Left lung (tissue), 14 donors: ENCODE measurements at places on chromosomes 11 and 22.

GRCh38 chr11:75099635-75100034 lies 3.0 kb upstream of the OR2AT4 start:
- no peak overlapping the region for H3K27ac ChIP-seq
- no peak overlapping the region for H3K4me3 ChIP-seq
- H3K36me3 ChIP-seq: no peaks in the 10 kb centered on the region
- H3K4me1 ChIP-seq: no peaks in the 10 kb centered on the region
- H3K27me3 ChIP-seq: no peaks in the 10 kb centered on the region

- H3K4me3 ChIP-seq: no peak overlapping the region
- H3K27me3 ChIP-seq: no peaks in the 10 kb centered on the region
- no peaks in the 10 kb centered on the region for H3K36me3 ChIP-seq
- H3K4me1 ChIP-seq: peaks cover 40% of the 10 kb centered on the region
- no peak overlapping the region for H3K27ac ChIP-seq
- DNase-seq: no peak
Observed at GRCh38 chr11:67432655-67433349, 4.5 kb downstream of the RPS6KB2 start.

DNA sequence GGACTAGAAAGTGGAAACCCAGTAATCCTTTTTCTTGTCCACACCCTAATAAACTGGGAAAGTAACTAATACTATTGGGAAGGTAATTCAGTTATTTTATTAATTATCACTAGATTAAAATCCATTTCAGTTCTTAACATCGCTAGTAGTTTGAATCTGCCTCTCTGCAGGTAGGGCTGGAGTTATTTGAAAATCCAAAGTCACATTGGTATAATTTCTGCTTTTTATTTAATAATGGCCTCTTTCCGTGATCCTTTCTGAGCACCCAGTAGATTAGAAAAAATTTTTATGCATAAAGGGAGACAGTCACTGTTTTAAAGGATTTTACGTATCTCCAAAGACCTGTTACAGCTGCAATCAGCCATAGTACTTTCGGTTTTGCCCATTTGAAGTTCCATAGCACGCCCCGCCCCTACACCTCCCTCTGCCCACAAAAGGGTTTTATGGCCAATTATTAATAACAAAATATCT lies 605 bp upstream of the COPB1 start:
- no peaks in the 10 kb centered on the region for H3K27me3 ChIP-seq
- H3K36me3 ChIP-seq: no peaks in the 10 kb centered on the region
- H3K4me3 ChIP-seq: peak overlapping the region; percentile 64
- peak; percentile 64 for DNase-seq
- H3K27ac ChIP-seq: peak overlapping the region; percentile 81

- DNase-seq: no peak
- H3K27ac ChIP-seq: no peak overlapping the region
- H3K4me3 ChIP-seq: no peak overlapping the region
- peaks cover 7% of the 10 kb centered on the region for H3K4me1 ChIP-seq
Observed at GRCh38 chr22:39383841-39384625, 15.5 kb upstream of the TAB1 start.

GRCh38 chr11:14566331-14567063 lies 46.3 kb upstream of the PSMA1 start:
- H3K4me1 ChIP-seq: no peaks in the 10 kb centered on the region
- H3K27ac ChIP-seq: no peak overlapping the region
- no peaks in the 10 kb centered on the region for H3K27me3 ChIP-seq
- no peaks in the 10 kb centered on the region for H3K36me3 ChIP-seq
- no peak for DNase-seq

DNA sequence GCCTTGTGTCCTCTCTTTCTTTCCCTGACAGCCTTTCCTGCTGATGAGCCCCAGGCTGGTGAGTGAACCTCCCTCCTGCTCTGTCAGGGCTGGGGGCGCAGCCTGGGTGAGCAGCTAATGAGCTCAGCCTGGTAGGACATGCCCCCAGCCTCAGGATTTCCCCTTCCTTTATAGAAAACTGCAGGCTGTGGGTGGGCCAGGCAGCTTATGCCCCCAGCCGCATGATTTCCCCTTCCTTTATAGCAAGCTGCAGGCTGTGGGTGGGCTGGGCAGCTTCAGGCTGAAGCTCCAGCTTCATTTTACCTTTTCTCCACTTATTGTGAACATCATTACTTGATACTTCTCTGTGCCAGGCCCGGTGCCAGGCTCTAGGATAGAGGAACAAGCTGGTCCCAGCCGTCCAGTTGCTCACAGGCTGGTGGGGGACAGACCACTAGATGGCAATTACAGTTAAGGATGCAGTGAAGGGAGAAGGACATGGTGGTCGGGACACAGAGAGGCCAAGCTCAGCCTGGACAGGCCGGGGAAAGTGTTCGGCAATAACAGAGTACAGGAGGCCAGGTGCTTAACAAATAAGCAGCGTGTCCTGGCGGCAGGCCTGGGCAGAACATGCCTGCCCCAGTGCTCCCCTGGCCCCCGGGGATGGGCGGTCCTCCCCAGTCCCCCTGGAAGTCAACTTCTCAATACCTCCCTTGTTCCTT lies 5.3 kb downstream of the LGALS12 start:
- no peaks in the 10 kb centered on the region for H3K27me3 ChIP-seq
- H3K4me1 ChIP-seq: no peaks in the 10 kb centered on the region
- H3K4me3 ChIP-seq: no peak overlapping the region
- no peak for DNase-seq

DNA sequence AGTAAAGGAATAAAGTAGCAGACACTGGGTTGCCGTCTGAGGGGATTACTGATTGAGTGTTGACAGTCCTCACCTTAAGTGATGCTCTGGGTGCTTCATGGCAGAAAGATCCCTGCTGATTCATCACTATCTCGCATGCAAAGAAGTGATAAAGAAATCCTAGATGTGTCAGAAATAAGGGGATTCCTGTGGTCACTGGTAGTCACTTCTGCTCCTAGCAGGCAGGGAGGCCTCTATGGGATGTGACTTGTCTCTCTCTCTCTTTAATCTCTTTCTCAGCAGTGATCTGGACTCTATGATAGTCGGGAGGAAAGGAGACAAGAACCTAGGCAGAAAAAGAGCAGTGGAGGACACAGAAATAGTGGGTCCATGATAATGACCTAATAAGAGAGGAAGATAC lies 30.9 kb upstream of the OR56A1 start:
- no peaks in the 10 kb centered on the region for H3K27me3 ChIP-seq
- no peak overlapping the region for H3K27ac ChIP-seq
- H3K4me1 ChIP-seq: no peaks in the 10 kb centered on the region
- H3K4me3 ChIP-seq: no peak overlapping the region

- no peak for DNase-seq
- no peak overlapping the region for H3K4me3 ChIP-seq
- H3K27me3 ChIP-seq: peaks cover 29% of the 10 kb centered on the region
- H3K4me1 ChIP-seq: peaks cover 28% of the 10 kb centered on the region
- H3K36me3 ChIP-seq: no peaks in the 10 kb centered on the region
Observed at GRCh38 chr11:123434911-123435310, 4.8 kb downstream of the GRAMD1B start.

DNA sequence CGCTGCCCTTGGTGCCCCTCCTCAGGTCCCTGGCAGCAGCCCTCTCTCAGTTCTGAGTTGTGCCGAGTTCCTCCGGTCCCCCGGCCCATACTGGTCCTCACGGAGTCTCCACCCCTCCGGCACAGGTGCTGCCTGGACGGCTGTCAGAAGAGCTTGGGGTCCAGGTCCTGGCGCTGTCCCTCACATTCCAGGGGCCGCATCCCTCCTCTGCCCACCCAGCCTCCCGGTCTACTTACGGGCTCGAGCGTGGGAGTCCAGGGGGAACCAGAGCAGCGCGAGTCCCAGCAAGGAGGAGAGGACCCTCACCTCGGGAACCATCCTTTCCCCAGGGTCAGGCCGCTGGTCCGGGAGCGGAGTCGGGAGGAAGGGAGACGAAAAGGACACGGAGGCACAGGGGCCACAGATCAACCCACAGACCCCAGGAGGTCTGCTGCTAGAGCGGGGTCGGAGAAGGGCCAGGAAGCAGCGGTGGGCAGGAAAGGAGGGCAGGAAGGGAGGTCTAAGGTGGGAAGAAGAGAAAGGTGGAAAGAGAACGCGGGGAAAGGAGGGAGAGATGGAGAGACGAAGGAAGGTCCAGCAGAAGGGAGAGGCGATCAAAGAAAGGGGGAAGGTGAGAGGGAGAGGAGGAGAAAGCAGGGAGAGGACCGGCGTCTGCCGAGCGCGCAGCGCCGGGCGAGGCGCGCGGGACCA lies 510 bp downstream of the CHRDL2 start:
- no peaks in the 10 kb centered on the region for H3K36me3 ChIP-seq
- H3K27ac ChIP-seq: no peak overlapping the region
- peaks cover 15% of the 10 kb centered on the region for H3K4me1 ChIP-seq
- H3K4me3 ChIP-seq: no peak overlapping the region
- DNase-seq: no peak

DNA sequence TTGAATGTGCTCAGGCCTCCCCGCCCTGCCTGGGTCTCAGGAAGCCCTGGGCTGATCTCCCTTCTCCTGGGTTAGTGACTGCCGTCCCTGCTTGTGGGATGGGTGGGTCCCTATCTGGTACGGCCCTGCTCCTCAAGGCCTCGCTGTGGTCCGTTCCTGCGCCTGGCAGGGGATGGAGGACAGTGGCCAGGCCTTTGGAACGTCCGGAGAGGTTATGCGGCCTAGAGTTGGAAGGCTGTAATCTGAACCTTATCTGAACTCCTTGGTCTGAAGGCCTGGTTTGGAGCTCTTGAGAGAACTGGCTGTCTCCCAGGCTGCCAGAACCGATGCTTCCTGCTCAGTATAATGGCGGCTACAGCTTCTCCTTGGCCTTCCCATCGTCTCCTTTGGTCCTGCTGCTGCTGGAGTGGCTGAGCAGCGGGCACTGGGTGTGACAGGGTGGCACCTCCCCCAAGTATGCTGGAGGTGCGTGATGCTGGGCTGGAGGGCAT lies 72.8 kb downstream of the FLI1 start:
- H3K4me3 ChIP-seq: no peak overlapping the region
- no peak overlapping the region for H3K27ac ChIP-seq
- H3K27me3 ChIP-seq: no peaks in the 10 kb centered on the region
- no peak for DNase-seq

DNA sequence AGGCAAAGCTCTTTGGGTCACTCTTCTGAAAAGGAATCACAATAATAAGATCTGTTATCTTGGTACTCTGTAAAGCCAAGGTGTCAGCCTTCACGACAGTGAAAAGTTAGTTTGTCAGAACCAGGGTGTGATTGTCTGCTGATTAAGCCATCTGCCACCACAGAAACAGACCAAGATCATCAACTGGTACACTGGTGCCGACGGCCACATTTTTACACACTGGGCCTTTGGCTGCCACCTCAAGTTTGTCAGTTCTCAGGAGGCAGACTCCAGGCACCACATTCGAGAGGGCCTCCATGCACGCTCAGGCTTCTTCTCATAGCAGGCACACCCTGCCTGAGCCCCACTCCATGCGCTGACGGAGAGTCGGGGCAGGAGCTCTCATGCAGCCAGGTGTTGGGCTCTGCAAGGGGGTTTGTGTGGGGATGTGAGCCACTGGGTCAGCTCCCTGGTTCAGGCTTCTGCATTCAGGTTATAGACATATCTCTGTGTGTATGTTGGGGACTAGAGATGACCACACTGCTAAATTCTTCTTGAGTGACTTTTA lies 66.2 kb downstream of the KCNJ1 start:
- H3K36me3 ChIP-seq: no peaks in the 10 kb centered on the region
- no peak for DNase-seq
- H3K4me3 ChIP-seq: no peak overlapping the region
- H3K27me3 ChIP-seq: no peaks in the 10 kb centered on the region

DNA sequence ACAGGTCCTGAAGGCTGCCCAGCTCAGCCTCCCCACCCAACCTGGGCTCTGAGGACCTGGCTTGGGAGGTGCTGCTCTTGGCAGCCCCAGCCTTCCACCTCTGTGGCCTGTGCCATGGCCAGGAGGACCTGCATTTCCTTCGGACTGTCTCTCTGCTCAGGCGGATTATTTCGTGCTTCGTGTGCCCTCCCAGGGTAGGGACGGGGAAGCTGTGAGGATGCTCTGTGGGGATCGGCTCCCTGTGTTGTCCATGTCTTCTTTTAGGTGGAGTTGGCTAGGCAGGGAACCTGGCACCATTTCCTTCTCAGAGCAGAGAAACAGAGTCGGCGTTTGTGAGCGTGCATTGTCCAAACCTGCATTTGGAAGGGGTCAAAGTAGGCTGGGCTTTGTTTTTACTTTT lies 34.1 kb downstream of the BCR start:
- no peaks in the 10 kb centered on the region for H3K27me3 ChIP-seq
- H3K36me3 ChIP-seq: no peaks in the 10 kb centered on the region
- no peak overlapping the region for H3K4me3 ChIP-seq
- peaks cover 38% of the 10 kb centered on the region for H3K4me1 ChIP-seq
- peak overlapping the region; percentile 35 for H3K27ac ChIP-seq

- H3K36me3 ChIP-seq: no peaks in the 10 kb centered on the region
- H3K27ac ChIP-seq: peak overlapping the region; percentile 70
- H3K27me3 ChIP-seq: no peaks in the 10 kb centered on the region
- DNase-seq: no peak
- H3K4me1 ChIP-seq: no peaks in the 10 kb centered on the region
Observed at GRCh38 chr11:34621876-34622275, 983 bp downstream of the EHF start.

- no peaks in the 10 kb centered on the region for H3K36me3 ChIP-seq
- H3K4me3 ChIP-seq: no peak overlapping the region
- DNase-seq: no peak
Observed at GRCh38 chr11:47869544-47870393, 21.6 kb upstream of the NUP160 start.

DNA sequence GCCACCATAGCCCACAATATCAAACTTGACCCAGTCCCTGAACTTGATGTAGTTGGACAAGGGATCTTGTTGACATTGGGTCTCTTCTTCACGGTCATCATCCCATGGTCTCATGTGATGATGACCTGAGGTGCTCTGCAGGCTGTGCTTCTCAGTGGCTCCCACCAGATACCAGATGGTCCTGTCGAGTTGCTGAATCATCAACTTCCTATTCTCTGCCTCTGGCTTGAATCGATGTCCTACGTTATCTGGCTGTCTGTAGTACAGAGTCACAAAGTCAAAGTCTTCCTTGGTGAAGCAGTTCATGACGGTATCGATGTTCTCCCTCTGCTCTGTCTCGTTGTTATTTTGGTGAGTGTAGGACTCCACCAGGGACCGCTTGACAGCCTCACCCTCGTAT lies 145.7 kb upstream of the ALDH3B2 start:
- DNase-seq: no peak
- H3K36me3 ChIP-seq: no peaks in the 10 kb centered on the region
- no peak overlapping the region for H3K4me3 ChIP-seq
- H3K27me3 ChIP-seq: peaks cover 4% of the 10 kb centered on the region

- no peaks in the 10 kb centered on the region for H3K4me1 ChIP-seq
- no peaks in the 10 kb centered on the region for H3K27me3 ChIP-seq
- H3K27ac ChIP-seq: no peak overlapping the region
- DNase-seq: no peak
- no peak overlapping the region for H3K4me3 ChIP-seq
- no peaks in the 10 kb centered on the region for H3K36me3 ChIP-seq
Observed at GRCh38 chr11:63226488-63227114, 16.8 kb downstream of the SLC22A25 start.

GRCh38 chr11:64890522-64890939 lies 12.1 kb upstream of the EHD1 start:
- no peaks in the 10 kb centered on the region for H3K27me3 ChIP-seq
- no peak for DNase-seq
- H3K4me1 ChIP-seq: no peaks in the 10 kb centered on the region
- H3K27ac ChIP-seq: no peak overlapping the region
- H3K4me3 ChIP-seq: no peak overlapping the region
- no peaks in the 10 kb centered on the region for H3K36me3 ChIP-seq
